NCI-H226 (cell line): ENCODE measurements at places on chromosomes 5 and 9.

DNA sequence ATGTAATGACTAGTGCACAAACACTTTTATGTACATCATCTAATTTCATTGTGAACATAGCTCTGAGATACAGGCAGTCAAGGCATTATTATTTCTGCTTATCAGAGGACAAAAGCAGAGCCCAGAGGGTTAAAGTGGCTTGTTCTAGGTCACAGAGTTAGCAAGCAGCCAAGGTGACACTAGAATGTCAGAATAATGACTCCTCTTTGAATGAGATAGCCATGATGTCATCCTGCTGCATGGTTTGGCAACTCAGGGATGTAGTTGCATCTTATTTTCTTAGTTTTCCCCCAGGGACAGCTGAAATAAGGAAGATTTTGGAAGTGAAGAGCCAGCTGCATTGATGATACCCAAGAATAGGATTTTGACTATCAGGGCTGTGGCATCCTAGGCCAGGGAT, 54.4 kb downstream of the KCNV2 start:
- peak; percentile 5 for DNase-seq

DNA sequence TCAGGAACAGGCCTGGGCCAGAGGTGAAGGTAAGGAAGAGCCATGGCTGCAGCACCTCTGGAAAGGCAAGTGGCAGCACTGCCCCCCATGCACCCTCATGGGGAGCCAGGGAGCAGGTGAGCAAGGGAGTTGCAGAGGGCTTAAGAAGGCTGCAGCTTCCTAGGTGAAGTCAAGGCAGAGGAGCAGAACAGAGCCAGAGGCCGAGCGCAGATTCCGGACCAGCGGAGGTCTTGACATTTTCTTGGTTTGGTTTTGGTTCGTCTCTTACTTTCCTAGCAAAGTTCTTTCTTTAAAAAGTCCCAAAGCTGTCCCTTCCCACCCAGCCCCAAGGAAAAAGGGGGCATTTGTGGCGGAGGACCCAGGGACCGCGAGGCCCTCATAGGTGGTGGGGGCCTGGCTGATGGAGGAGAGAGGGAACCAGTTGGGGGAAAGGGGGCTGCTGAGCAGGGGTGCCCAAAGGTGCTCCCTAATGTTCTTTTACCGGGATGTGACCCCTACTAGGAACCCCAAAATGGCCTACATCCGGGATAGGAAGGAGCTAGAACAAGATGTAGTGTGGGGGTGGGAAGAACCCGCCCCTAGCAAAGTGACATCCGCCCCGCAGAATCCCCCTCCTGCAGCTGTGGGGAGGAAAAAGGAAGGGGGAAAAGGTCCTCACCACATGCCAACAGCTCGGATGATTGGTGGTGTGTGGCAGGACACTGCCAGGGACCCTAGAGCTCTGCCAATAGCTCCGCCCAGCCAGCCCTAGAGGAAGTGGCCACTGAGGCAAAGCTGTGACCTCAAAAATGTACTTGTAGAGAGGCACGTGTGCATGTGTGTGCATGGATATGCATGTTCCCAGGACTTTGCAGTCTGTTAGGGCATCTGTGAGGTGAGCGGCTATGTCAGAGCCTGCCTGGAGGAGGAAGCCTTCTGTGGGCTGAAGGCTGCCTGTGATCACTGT, 914 bp upstream of the CD72 start:
- DNase-seq = no peak

DNA sequence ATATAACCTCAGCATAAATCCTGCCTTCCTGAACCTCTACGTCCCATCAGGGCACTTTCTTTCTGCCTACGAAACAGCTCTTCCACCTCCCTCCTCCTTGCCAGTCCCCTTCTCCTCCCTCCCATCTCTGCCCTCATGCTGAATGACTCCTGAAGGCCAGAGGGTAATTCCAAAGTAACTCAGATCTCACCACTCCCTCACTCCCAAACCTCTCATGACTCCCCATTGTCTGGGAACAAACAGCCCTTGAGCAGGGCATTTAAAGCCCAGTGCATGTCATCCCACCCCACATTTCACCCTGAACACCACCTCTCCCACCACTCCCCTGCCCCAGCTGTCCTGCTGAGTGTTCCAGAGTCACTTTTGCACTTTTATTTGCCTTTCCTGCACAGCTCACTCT, 8.9 kb upstream of the FBP1 start:
- peak; percentile 20 for DNase-seq

GRCh38 chr9:133684121-133684935, 48.2 kb downstream of the DBH start:
- DNase-seq = no peak

GRCh38 chr9:29976981-29977380, 2403.7 kb upstream of the C9orf72 start:
- DNase-seq = no peak

DNA sequence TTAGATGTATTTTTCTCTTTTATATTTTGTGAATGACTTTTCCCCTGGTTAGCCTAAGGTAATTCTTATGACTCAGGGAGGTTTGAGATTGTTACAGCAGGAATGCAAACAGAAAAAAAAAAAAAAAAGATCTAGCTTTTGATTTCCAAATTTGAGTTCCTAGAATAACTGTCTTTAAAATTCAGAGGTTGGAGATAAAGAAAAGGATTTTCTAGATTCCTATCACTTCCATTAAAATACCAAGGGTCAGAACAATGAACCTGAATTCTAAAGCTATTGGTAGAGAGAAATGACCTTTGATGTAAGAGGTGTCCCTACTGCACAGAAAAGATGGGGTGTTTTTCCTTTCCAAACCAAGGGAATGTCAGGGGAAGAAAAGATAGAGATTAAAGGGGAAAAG, 262.5 kb downstream of the DOCK8 start:
- no peak for DNase-seq

DNA sequence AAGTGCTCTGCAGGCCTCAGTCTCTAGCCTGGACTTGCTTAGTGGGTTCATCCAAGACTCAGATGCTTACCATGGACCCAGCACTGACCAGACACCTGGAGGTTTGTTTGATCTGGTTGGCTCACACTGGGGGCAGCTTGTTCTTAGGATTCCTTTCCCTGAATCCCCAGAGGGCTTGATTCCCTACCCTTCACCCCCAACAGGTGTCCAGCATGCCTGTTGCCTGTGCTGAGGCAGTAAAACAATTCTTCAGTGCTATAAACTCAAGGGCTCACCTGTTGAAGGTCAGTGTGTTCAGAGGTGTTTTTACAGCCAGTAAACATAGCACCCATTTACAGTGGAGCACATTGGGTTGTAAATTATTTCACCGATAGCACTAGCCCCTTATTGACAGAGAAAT, 123.8 kb upstream of the KLF4 start:
- no peak for DNase-seq

DNA sequence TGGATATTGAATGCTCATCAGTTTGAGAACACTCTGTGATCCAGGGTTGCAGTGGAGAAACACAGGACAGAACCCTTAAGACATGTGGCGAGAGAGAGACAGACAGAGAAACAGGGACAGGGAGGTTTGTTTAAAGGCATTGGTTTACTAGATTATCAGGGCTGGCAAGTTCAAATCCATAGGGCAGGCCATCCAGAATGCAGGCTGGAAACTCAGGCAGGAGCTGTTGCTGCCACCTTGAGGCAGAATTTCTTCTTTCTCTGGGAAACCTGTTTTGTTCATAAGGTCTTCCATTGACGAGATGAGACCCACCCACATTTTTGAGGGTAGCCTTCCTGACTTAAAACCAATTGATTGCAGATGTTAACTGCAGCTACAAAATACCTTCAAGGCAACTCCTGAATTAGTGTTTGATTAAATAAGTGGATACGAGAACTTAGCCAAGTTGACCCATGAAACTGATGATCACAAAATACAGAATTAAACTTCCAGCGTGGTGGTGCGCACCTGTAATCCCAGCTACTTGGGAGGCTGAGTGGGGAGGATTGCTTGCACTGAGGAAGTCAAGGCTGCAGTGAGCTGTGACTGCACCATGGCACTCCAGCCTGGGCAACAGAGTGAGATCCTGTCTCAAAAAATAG, 55.9 kb downstream of the NSUN2 start:
- peak; percentile 24 for DNase-seq

DNA sequence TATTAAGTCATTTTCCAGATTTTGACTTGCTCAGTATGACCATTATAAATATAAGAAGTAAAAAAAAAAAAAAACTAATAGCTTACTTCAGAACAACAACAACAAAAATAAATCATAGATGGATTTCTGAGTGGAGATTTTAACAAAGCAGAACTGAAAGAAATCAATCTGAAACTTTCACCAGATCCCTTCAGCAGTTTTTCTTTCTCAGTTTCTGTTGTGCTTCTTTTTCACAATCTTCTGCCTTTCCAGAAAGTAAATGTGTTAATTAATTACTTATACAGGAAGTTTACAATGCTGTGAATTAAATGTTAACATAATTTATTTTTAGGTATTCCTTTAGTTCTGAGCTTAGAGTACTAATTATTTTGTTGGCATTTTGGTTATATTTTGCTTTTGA, 73.5 kb downstream of the CHSY3 start:
- DNase-seq = no peak

- DNase-seq = no peak
These were observed 248.2 kb downstream of the EFNA5 start for GRCh38 chr5:107422494-107422893.

- peak; percentile 61 for DNase-seq
These were observed 117.4 kb upstream of the RORB start for GRCh38 chr9:74379718-74380117.

- no peak for DNase-seq
These were observed 892 bp downstream of the SMIM32 start for GRCh38 chr5:136192015-136192525.

DNA sequence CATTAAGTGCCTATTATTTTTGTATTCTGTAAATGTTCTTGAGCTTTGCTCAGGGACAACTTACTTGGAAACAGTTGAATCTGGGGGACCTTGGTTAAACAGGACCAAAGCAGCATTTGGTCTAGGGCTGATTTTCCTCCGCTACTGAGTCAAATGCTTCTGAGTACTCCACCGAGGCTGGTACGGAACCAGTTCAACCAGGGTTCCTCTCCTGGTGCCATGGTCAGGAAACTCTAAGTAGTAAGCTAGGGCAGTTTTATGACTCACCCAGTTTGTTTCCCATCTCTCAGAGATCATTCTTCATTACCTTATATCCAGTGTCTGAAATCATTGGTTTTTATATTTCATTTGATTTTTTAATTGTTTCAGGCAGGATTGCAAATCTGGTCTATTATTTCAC, 111.9 kb upstream of the TNFAIP8 start:
- no peak for DNase-seq

DNA sequence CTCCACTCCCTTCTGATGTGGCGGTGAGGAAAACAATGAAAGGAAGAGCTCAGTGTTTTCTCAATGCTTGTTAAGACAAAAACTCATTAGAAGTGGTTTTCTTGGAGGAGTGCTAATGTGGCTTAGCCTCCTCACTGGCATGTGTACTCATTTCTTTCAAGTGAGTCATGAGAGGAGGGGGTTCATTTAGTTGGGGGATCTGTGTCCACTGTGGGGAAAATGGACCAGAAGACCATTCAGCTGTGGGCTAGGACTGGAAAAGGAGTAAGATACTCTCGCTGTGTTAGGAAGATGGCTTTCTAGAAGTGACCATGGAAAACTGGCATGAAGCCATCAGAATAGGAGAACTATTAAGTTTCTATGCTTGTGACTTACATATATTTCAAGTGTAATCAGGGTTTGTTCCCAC, 23.5 kb downstream of the KLF9 start:
- DNase-seq = no peak

DNA sequence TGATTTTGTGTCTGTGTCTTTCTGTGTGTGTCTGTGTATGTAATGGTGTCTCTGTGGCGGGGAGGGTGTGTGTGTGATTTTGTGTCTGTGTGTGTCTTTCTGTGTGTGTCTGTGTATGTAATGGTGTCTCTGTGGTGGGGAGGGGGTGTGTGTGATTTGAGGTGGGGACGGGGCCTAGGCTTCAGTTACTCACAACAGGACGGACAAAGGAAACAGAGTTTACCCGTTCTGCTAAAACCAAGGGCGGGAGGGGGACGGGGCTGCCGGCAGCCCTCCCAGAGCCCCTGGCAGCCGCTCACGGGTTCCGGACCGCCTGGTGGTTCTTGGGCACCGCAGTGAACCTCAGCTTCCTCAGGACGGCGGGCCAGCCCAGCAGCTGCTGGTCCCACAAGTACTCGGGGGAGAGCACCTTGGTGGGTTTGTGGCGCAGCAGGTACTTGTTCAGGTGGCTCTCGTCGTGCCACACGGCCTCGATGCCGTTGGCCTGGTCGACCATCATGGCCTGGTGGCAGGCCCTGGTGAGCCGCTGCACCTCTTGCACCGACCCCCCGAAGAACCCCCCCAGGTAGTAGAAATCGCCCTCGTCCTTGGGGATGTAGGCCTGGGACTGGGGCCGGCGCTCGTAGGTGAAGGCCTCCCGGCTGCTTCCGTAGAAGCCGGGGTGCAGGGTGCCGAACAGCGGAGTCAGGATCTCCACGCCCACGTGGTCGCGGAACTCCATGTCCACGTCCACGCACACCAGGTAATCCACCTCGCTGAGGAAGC, 19.4 kb downstream of the ABO start:
- no peak for DNase-seq

DNA sequence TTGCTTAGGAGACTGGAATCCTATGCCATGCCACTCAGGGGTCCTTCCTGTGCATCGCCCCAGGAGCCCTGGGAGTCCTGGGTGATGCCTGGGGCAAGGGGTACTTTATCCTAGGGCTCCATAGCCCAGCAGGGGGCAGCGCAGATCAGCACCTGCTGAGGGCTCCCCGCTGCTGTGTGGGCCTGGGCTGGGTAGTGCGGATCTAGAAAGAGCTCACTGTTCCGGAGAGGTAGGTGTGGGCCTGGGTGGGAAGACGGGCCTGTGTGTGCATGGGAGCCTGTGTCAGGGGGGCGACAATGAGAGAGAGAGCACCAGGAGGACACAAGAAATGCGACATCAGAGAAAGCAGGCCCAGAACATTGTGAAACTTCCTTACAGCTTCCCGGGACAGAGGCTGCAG, 11.4 kb upstream of the DAB2IP start:
- peak; percentile 22 for DNase-seq

DNA sequence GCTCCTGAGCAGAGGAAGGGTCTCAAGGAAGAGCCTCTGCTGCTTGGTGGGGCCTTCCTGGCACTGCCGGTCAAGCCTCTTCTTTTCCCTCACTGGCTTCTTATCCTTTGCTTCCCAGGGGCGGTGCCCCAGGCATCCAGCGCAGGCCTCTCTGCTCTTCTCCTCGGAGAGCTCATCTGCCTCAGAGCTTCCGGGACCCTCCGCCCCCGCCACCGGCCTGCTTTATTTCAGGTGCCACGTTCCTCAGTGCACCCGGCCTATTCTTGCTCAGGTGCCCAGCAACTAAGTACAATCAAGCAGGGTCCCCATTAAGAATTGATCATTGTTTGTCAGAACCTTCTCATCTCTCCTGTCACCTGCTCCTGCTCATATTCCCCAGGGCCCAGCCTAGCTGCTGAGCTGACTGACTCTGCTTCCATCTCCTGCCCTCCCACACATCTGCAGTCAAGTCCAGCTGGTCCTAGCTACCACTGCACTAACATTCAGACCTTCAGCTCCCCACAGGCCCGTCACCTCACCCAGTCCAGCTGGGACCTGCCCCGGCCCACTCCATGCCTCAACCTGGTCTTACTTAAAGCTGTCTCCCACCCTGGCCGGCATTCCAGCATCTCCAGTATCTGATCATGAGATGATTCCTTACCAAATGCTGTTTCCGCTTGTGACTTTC, 114.3 kb upstream of the BOD1 start:
- no peak for DNase-seq

- no peak for DNase-seq
These were observed 244.4 kb downstream of the MAST4 start for GRCh38 chr5:66840511-66841013.

GRCh38 chr5:2266641-2267240, 384.0 kb upstream of the IRX4 start:
- DNase-seq = no peak
